ENCODE measurements at places on chromosomes 7 and 10. TPM values are rescaled to one million over a fixed set of nuclear protein-coding genes. Genes with fewer than 3 reads are reported as not detected.

GRCh38 chr10:126314863-126315493 lies 73.3 kb downstream of the ADAM12 start:
- no peak for DNase-seq

GRCh38 chr7:37443627-37444026 lies 5.0 kb downstream of the ELMO1 start:
- DNase-seq: no peak

DNA sequence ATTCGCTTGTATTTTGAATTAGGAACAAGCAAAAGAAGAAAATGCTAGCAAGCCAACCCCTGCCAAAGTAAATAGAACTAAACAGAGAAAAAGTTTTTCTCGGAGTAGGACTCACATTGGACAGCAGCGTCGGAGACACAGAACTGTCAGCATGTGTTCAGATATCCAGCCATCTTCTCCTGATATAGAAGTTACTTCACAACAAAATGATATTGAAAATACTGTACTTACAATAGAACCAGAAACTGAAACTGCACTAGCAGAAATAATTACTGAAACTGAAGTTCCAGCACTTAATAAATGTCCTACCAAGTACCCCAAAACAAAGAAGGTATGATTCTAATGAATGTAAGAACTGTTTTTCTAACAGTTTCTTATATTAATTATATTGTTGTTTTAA lies 87.9 kb downstream of the KMT2E start:
- DNase-seq: no peak

- DNase-seq: peak; percentile 39
Observed at GRCh38 chr10:75234683-75235374, 928 bp downstream of the COMTD1 start.

DNA sequence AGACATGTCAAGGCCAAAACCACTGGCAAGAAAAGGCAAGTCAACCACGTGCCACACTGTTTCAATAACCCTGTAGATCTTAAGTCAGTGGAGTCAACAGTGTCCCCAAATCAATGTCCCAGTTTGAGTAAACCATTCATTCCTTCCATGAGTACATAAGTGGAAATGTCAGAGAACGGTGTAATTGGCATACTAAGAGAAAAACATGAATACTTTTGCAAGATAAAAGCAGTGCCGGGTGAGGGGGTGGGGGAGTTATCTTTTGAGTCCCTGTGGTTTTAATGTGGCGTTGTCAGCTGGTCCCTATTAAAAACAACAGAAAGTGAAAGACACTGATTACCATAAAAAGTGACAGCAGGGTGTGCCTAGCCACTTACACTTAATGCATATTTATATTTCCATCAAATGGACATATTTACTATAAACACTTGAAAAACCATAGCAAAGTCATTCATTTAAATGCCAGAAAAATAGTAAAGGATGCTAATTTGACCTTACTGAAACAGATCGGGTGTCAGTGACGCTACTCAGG lies 37.8 kb downstream of the RSU1 start:
- DNase-seq: no peak

DNA sequence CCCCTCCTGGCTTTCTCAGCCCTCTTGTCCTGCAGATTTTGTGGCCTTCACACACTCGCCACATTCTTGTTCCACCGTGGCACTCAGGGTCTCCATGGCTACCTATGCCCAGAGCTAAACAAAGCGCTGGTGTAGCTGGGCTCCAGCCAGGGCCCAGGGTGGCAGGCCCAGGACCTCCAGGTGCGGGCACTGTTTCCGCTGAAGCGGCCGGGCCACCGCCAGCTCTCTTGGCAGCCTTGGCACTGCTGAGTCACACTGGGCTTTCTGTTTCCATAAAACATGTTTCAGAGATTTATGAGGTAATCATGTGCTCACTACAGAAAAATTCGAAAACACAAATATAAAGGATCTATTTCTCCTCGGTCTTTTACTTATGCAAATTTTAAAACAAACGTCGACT lies 51.3 kb downstream of the AOC1 start:
- DNase-seq: peak; percentile 52

GRCh38 chr7:47893238-47893637 lies 55.0 kb downstream of the PKD1L1 start:
- no peak for DNase-seq

DNA sequence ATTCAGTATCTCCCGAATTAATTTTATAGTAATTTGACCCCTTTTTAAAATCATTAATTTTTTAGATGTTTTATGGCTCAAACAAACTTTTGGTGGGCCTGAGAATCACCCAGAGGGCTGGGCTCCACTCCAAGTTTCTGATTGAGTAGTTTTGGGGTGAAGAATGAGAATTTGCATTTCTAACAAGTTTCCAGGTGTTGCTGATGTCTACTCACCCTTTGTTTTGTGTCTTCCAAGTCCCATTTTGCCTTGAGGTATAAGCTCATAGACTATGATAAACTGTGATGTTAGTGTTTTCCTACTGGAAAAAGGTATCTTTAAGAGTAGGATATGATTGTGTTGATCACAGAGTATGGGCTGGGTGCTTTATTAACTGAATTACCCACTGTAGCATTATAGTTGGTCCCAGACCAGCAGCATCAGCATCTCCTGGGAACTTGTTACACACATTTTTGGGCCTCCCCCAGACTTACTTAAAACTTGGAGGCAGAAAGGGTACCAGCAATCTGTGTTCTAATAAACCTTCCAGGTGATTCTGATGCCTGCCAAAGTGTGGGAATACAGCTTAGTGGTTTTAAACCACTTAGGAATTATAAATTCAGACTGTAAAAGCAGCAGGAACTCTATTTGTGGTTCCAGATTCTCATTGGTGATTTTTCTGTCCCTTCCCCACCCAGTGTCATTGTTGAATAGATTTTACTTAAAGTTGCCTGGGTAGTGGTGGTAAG lies 19.1 kb downstream of the ZNRF2 start:
- DNase-seq: no peak

DNA sequence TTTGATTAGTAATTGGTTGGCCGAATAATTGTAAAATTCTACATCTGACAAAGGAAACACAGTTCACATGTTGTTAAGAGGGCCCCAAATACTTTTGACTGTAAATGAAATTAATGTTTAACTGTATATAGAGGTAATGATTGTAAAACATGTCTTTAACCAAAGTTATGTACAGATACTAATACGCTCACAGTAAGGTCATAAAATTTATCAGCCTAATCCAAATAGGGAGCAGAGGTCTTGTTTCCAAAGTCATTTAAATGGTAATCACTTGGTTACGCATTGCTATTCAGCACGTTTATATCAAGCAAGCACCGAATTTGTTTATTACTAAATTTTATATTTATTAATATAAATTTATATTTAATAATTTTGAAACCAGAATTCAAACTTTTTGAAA lies 1.4 kb downstream of the PHYHIPL start:
- no peak for DNase-seq

DNA sequence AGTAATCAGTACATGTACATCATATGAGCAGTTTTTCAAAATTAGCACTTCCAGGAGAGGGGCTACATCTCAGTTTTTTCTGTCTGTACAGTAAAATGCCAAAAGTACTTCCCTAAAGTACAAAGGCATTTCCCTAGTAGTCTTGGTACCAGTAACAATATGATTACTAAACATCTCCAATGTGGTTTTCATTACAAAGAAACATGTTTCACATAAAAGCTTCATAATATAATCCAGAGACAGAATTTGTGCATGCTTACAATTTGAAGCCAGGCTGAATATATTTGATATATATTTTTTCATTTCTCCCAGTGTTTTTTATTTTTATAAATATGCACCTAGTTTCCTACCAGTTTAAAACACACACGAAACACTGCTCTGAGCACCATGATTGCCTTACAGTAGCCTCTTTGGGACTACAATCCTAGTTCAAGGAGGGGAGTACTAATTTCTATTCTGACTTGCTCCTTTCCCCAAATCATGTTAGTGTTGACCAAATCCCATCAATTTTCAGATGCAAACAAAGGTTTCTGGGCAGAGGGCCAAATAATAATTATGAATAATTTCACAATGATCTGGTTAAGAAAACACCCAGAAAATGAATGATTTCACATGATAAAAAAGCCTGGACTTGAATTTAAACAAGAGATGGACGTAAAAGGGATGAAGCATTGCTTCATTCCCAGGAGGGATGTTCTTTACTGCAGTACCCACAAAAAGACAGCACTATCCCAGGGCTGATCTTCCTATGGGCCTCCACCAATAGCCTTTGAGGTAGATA lies 201.3 kb downstream of the SLC25A13 start:
- DNase-seq: no peak

- DNase-seq: no peak
Observed at GRCh38 chr10:13972609-13973008, 358.1 kb downstream of the FRMD4A start.

- no peak for DNase-seq
Observed at GRCh38 chr7:141697211-141697871, 4.6 kb downstream of the DENND11 start.

DNA sequence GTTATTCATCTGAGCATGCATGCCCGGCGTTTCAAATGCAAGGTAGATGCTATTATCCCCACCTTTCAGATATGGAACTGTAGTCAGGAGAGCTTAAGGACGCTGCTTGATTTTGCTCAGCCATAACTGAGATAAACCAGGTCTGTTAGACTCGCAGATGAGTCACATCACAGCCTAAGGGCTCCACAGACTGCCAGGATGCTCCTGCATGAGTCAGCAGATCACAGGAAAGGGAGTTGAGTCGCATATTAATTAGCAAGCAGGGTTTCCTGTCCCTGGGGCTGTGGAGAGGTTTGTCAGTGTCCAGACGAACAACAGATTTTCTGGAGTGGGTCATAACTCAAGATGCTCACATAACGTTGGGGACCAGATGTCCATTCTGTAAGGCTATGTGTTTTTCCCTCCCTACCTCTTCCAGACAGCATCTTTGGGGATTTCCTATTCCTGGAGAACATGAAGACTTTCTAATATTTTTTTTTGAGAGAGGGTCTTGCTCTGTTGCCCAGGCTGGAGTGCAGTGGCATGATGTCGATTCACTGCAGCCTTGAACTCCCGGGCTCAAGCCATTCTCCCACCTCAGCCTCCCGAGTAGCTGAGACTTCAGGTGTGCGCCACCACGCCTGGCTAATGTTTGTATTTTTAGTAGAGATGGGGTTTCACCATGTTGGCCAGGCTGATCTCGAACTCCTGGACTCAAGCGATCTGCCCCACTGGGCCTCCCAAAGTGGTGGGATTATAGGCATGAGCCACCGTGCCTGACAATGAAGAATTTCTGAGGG lies 36.7 kb downstream of the PFKFB3 start:
- DNase-seq: peak; percentile 51

DNA sequence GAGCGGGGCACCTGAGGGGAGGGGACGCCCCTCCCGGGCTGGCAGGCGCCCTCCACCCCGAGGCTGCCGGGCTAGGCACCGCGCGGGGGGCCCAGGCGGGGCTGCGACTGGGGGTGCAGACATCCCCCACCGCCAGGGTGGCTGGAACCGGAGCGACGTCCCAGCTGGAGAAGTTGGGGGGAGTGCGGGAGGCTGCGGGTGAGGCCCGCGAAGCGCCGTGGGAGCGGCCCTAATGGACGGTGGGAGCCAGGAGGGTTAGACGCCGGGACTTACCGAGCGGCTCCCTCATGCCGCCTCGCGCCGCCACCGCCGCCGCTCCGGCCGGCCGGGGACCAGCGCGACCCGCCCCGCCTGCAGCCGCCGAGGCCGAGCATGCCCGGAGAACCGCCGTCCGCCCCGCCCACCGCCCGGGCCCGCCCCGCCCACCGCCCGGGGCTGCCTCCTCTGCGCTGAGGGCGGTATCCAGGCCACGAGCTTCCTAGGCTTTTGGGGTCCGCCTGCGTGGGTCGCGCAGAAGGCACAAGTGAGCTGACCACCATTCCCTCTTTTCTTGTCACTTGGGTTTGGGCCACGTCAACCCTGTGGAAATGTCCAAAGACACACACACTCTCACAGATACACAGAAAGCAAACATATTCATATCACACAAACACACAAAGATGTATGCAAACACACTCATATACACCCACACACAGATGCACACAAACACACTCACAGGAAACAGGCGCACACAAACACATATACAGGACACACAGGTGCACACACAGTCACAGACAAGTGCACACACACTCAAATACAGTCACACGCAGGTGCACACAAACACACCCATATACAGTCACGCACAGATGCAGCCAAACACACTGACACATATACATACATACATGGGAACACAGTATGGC lies at the start of gene JCAD:
JCAD (minus strand) TSS at position 378 of the 899 bp plus-strand sequence. CDS start 11,774 bp downstream, outside the sequence.
- DNase-seq: peak; percentile 84

DNA sequence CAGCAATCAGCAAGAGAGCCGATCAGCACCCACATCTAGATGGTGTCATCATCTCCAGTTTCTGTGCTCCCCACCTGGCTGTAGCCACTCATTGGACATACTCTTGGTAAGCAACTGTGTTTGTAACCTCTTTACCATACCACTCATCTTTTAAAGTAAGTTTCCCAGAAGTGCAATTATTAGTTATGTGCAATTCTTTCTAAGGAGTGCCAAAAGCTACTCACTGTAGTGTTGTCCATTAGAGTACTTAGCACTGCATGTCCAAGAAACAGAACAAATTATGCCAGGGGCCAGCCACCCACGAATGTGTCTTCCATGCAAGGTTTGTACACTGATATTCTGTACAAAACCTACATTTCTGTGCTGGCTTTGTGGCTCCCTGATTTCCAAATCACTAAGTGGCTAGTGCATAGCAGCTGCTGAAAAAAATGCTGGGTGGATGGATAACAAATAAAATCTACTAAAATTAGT lies 131.9 kb downstream of the SRPK2 start:
- no peak for DNase-seq

GRCh38 chr7:130903358-130903974 lies 169.5 kb upstream of the KLF14 start:
- no peak for DNase-seq

- DNase-seq: no peak
Observed at GRCh38 chr10:108166401-108166800, 1001.9 kb upstream of the SORCS1 start.

DNA sequence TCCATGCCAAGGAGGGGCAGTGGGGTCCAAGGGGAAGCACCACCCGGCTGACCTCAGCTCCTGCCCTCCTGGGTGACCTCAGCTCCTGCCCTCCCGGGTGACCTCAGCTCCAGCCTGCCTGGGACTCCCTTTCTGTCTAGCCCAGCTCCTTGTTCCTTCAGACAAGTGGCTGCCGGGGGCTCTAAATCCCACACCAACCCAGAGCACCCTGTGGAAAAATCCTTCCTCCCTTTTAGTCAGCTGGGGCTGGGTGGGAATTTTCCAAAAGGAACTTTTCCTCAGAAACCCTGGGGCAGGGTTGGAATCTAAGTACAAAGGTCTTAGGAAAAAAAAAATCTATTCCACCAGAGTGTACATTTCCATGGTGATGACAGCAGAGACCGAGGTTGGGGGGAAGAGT lies 36.3 kb downstream of the AKR1B1 start:
- no peak for DNase-seq

GRCh38 chr10:50917486-50917885 lies 32.1 kb upstream of the A1CF start:
- DNase-seq: no peak

DNA sequence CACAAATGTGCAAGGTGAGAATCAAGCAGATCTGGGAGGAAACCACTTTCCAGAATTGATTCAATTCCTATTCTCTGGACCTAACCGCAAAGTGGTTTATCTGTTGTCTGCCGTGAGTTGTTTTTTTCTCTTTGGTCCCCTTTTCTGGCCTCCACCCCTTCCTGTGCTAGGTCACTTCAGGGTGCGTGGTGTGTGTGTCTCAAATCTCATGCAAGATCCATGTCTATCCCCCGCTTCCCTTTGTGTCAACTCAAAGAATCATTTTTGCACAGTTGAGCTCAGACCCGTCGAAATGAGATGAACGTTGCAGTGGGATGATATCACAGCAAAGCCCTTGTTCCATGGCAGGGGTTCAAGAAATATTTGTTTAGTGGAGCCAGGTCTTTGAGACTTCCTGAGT lies 184.5 kb downstream of the GATA3 start:
- DNase-seq: no peak

Gene SH2D4B
- total RNA-seq: 1.4 TPM

Gene RET
- 6.3 TPM for total RNA-seq

Gene ACTL6B
- total RNA-seq: not detected

Gene TNS3
- 110 TPM for total RNA-seq

Gene ZNF853
- total RNA-seq: 0.88 TPM

Gene CFAP43
- total RNA-seq: 23.8 TPM

All from uterus (tissue), 4 donors.